Vagina (tissue), 2 donors: ENCODE measurements at places on chromosomes 1 and 21. TPM values are rescaled to one million over a fixed set of nuclear protein-coding genes. Genes with fewer than 3 reads are reported as not detected.

GRCh38 chr1:76335882-76336281, 261.3 kb downstream of the ST6GALNAC3 start:
- no peaks in the 10 kb centered on the region for H3K4me1 ChIP-seq
- H3K4me3 ChIP-seq: no peak overlapping the region
- H3K27me3 ChIP-seq: no peaks in the 10 kb centered on the region
- H3K27ac ChIP-seq: no peak overlapping the region

GRCh38 chr1:176193663-176194062, 13.4 kb downstream of the COP1 start:
- H3K27ac ChIP-seq: no peak overlapping the region
- H3K4me3 ChIP-seq: no peak overlapping the region
- no peak for DNase-seq
- H3K36me3 ChIP-seq: no peaks in the 10 kb centered on the region
- H3K4me1 ChIP-seq: peaks cover 17% of the 10 kb centered on the region

DNA sequence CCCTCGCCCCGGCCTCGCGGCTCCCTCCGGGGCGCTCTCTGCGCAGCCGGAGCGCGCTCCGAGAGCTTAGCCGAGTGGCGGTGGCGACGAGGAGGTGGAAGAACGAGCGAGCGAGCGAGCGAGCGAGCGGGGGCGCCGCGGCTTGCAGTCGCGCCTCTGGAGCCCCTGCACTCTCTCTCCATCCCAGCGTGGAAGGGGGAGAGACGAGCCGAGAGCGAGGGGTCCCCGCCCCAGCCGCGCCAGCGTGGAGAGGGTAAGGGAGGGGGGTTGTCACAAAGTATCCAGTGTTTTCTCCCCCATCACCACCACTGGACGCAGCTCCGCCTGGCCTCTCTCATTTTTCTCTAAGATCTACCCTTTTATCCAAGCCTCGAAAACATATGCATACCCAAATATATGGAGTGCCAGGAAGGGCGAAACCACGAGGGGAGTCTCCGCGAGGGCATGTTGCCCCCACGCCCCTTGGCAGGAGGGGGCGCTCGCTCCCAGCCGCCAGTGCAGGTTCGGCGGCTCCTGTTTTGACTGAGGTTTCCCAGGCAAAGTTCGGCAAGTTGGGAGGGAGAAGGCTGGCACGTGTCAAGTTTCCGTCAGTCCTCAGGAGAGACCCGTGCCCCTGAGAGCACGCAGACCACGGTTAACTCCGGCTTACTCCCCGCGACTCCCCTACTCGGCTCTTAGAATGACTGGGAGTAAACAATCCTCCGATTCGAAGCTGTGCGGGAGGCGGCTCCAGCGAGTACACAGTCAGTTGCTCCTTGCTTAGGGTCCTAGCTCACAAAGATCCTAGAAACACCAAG, 569 bp upstream of the DAB1 start:
- peaks cover 8% of the 10 kb centered on the region for H3K27me3 ChIP-seq
- no peaks in the 10 kb centered on the region for H3K36me3 ChIP-seq
- H3K4me3 ChIP-seq: peak overlapping the region; percentile 26
- no peak for DNase-seq

DNA sequence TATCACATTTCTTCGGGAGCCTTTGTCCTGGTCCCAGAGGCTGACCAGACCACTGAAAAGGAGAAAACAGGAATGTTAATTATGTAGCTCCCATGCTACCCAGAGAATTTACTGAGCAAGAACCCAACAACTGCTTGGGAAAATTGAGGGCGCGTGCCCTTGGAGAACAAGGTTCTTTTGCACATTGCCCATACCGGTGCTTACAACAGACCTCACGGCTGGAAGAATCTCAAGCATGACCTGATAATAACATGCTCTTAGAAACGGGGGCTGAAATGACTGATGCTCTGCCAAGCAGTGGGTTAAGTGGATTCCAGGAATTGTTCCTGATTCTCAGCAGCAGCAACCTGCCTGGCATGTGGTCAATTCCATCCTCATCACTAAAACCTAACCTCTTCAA, 49.3 kb upstream of the AJAP1 start:
- no peaks in the 10 kb centered on the region for H3K36me3 ChIP-seq
- no peak for DNase-seq
- no peaks in the 10 kb centered on the region for H3K4me1 ChIP-seq
- H3K4me3 ChIP-seq: no peak overlapping the region
- no peak overlapping the region for H3K27ac ChIP-seq
- no peaks in the 10 kb centered on the region for H3K27me3 ChIP-seq

DNA sequence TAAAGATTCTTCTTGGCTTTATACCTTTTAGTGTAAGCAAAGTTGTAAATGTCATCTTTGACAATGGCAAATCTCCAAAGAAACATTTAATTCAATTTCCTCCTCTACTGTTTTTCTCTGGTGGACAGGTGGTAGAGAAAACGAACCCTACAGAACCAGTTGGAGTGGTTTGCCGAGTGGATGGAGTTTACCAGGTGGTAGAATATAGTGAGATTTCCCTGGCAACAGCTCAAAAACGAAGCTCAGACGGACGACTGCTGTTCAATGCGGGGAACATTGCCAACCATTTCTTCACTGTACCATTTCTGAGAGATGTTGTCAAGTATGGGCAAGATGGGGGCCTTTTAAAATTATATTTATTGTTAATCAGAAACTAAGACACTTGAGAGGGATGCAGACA, 25.8 kb downstream of the UAP1 start:
- no peaks in the 10 kb centered on the region for H3K27me3 ChIP-seq
- no peaks in the 10 kb centered on the region for H3K36me3 ChIP-seq
- no peak overlapping the region for H3K4me3 ChIP-seq
- H3K4me1 ChIP-seq: no peaks in the 10 kb centered on the region
- DNase-seq: no peak

DNA sequence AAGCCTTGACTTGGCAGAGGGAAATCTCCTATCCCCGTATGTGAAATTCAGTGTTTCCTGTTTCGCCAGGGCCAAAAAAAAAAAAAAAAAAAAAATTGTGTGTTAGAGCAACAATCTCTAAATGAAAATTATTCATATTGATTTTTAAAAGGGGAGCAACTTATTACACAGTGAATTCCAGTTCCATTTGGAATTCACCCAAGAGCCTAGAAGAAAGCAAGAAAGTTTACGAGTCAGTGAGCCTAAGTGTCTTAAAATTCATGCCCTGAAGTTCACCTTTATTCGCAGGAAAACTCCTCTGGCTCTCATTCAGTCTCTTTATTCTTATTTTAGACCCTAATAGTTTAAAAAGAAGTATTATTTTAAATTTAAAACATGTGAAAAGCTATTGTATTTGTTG, 42.1 kb upstream of the HUNK start:
- DNase-seq: no peak
- H3K27me3 ChIP-seq: no peaks in the 10 kb centered on the region
- H3K4me3 ChIP-seq: no peak overlapping the region

- H3K27ac ChIP-seq: peak within 1 kb of the TSS; percentile 78
- peak within 1 kb of the TSS; percentile 79 for H3K4me3 ChIP-seq
- H3K36me3 ChIP-seq: no peaks in the 10 kb centered on the region
- peak; percentile 62 for DNase-seq
- H3K27me3 ChIP-seq: no peaks in the 10 kb centered on the region
Observed at GRCh38 chr1:167629681-167630567, at the start of gene RCSD1. RCSD1 (plus strand) TSS chr1:167630232; CDS start chr1:167630424, 192 bp downstream.

GRCh38 chr1:177274687-177275211, 104.0 kb downstream of the BRINP2 start:
- H3K4me1 ChIP-seq: peaks cover 21% of the 10 kb centered on the region
- H3K36me3 ChIP-seq: no peaks in the 10 kb centered on the region
- no peak overlapping the region for H3K4me3 ChIP-seq
- no peak for DNase-seq
- peak overlapping the region; percentile 28 for H3K27ac ChIP-seq

- no peaks in the 10 kb centered on the region for H3K4me1 ChIP-seq
- H3K27ac ChIP-seq: no peak overlapping the region
- H3K36me3 ChIP-seq: no peaks in the 10 kb centered on the region
- H3K27me3 ChIP-seq: no peaks in the 10 kb centered on the region
Observed at GRCh38 chr1:49052102-49052501, 275.4 kb upstream of the BEND5 start.

DNA sequence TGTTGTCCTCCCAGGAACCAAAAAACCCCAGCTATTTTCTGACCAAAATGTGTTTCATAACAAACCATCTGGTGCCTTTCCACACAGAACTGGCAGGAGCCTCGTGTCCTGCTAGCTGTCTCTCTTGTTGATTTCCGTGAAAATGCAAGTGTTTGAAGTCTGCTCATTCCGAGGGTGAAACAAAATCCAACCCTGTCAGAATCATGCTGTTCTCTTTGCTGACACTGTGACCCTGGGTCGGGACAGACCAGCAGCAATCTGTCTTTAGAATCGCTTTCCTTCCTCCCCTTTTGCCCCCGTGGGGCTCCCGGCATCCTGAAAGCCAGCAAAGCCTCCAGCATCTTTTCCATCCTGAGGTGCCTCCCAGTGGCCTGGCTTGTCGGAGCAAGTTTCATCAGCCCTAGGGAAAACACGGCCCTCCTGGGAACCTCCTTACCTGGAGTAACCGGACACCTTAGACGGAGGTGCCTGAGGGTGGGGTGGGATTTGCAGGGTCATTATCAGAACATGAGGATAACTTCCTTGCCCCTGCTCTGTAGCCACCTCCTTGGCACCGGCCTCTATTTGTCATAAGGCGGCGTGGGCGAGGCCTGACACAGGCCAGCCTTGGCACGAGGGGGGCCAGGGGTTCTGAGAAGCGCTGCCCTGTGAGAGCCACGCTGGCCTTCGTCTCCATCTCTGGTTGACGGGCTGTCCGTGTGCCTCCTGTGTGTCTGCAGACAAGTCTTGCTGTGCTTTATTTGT, 24.9 kb downstream of the LDLRAP1 start:
- H3K36me3 ChIP-seq: peaks cover 8% of the 10 kb centered on the region
- DNase-seq: no peak
- H3K4me1 ChIP-seq: peaks cover 54% of the 10 kb centered on the region

DNA sequence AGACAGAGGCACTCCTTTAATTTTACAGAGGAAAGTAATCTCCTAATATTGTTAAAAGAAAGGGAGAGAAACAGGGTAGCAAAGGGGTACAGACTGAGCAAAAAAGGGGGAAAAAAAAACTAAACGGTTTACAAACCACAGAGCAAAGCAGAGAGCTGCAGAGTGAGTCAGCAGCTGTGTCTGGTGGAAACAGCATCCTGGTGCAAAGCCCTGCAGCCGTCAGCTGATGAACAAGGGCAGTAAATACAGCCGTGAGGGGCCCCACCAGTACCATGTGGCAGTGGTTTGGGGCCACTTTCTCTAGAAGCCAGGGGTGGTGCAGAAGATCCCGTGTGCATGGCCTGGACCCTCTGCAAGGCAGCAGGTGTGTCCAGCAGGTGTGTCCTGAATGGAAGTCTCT, 111.3 kb downstream of the ERG start:
- no peaks in the 10 kb centered on the region for H3K4me1 ChIP-seq
- no peak for DNase-seq
- no peaks in the 10 kb centered on the region for H3K27me3 ChIP-seq
- H3K27ac ChIP-seq: no peak overlapping the region

DNA sequence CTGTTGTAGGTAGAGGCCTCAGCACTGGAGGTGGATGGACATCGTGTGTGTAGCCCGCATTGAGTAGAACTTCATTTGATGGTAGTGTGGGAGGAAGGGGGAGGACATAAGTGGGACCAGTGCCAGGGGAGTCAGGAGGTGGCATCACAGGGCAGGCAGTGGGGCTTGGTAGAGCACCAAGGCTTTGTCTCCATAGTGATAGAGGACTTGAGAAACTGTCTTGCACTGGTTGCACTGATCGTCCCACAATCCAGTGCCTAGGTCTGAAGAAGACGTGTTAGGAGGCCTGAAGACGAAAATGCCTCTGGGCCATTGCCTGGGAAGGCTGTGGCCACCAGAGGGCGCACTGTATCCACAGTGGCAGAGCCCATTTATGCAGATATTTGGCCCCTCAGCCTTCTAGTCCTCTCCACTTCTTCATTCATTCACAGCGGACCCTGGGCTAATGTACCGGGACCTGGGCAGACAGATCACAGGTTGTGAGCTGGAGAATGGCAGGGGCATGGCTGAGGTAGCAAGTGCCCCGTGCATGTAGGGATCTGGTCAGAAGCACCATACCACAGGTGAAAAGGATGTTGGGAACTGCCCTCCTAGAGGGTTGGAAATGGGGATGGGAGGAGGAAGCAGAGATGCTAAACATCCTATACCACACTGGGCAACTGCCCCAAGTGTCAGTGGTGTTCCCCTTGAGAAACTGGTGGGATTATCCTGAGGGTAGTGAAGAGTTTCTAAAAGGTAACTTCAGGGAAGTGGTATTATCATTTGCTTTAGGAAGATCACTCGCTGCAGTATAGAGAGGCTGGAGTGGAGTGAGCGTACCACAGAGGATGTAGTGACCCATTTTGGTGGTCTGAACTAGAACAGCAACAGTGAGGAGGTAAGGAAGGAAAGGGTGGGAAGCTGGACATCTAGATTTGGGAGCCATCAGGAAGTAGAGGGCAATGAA, 95.3 kb downstream of the PIK3R3 start:
- no peaks in the 10 kb centered on the region for H3K27me3 ChIP-seq
- no peak for DNase-seq
- no peak overlapping the region for H3K4me3 ChIP-seq
- no peak overlapping the region for H3K27ac ChIP-seq

- peak overlapping the region; percentile 1 for H3K27ac ChIP-seq
- H3K4me1 ChIP-seq: no peaks in the 10 kb centered on the region
- H3K27me3 ChIP-seq: no peaks in the 10 kb centered on the region
- no peaks in the 10 kb centered on the region for H3K36me3 ChIP-seq
- no peak for DNase-seq
Observed at GRCh38 chr1:167486090-167486824, 32.1 kb downstream of the CD247 start.

DNA sequence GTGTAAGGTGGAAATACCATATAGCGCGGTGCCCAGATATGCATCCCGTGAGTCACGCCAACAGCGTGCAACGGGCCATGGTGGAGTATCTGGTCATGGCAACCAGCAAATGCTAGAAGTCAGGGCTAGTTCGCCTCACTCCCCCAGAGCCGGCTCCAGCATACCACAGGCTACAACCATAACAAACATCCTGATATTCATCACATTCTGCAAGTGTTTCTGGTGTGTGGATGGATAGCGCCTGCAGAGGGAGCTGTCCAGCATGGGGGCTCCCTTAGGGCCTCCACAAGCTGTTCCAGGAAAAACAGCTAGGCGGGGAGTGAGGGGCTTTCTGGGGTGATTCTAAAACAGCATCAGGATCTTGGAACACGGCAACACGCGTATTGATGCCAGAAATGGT, 6.8 kb downstream of the C1orf198 start:
- no peaks in the 10 kb centered on the region for H3K36me3 ChIP-seq
- no peak overlapping the region for H3K4me3 ChIP-seq
- no peak overlapping the region for H3K27ac ChIP-seq
- H3K4me1 ChIP-seq: peaks cover 81% of the 10 kb centered on the region

SLC2A5 gene
- total RNA-seq: 8.1 TPM

CFHR1 gene
- total RNA-seq: not detected

CASZ1 gene
- 30.7 TPM for total RNA-seq

CYP4B1 gene
- total RNA-seq: 74.4 TPM

SYNC gene
- 13.0 TPM for total RNA-seq

MASP2 gene
- total RNA-seq: not detected

CD46 gene
- total RNA-seq: 143 TPM

LYSMD1 gene
- total RNA-seq: 21.1 TPM

SMPDL3B gene
- 2.0 TPM for total RNA-seq

KCNJ9 gene
- not detected for total RNA-seq

PRKAA2 gene
- total RNA-seq: 3.7 TPM

CD34 gene
- total RNA-seq: 57.5 TPM

PRKCZ gene
- total RNA-seq: 17.9 TPM
